ENCODE measurements at places on chromosomes 7 and 10.
A peak's percentile ranks its signal among the peaks of the same experiment; 100 is the strongest.

- no peak for DNase-seq
Observed at GRCh38 chr10:34479520-34480179, 335.4 kb downstream of the PARD3 start.

DNA sequence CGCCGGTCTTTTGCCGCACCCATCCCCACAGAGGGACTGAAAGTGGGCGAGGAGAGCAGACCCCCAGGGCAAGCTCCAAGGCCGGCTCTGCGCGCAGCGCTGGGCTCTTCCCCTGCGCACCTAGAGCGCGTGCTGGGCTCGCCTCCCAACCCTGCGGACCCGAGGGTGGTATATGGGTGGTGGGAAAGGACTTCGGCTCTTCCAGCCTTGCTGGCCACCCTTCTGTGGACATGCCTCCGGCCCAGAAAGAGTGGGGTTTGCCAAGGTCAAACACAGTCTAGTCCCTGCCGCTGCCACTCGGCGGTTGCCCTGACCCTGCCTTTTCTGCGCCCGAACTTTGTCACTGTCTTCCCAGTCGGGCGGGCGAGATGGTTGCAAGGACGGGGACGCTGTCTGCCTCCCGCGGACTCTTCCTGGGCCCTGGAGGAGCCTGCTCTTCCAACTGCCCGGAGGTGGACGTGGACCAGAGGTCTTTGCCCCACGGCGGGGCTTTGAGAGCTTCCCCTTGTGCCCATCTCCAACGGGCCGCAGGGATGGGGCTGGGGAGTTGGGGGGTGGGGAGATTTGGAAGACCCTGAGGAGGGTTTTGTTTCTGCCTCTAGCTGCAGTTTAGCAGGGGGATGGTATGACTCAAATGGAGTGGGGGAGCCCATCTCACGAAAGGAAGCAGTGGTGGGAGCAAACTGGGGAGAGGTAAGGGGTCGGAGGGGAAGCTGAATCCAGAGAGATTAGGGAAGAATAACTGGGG, 1.5 kb downstream of the ADCY1 start:
- DNase-seq, result no peak

GRCh38 chr7:47078241-47078640, 503.7 kb downstream of the TNS3 start:
- DNase-seq, result no peak

DNA sequence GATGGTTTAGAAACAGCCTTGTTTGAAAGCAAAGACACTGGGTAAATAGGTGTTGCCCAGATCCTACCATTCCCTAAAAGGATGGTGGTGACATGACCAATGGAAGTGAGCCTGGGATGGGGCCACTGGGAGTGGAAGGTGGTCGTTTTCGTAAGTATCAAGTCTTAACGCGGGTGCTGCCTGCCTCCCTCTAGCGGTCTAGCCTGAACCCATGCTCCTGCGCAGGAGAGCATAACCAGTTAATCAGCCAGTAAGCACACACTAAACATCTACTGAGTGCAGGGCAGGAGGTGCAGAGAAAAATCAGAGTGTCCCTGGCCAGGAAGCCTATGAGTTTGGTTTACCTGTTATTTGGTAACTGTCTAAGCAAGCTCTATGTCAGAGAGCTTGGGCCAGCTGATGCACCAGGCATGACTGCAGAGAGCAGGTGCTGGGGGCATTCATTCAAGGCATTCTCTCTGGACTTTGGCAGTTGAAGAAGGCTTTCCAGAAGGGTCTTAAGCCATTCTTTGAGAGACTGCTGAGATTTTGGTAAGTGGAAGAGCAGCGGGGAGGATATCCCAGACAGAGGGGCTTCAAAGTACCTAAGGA, 930 bp downstream of the GARIN1A start:
- DNase-seq, result peak; percentile 6

GRCh38 chr7:156943091-156944041, 6.1 kb upstream of the NOM1 start:
- DNase-seq, result no peak

DNA sequence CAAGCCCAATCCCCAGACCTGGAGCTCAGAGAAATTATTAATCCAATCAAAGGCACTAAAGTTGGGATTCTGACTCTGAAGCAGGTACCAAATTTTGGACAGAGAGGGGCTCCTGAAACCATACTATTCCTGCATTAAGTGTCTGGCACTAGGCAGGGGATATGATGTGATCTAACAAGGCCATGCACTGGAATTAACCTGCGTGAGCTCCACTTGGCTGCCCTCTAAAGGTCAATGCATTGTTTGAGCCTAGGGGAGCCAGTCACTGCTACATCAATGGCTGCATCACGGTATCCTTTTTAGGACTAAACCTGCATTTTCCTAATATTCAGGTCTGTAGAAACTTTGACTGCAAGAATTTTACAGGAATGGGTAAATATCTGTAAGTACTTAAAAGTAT, 42.1 kb downstream of the ST8SIA6 start:
- DNase-seq, result no peak

DNA sequence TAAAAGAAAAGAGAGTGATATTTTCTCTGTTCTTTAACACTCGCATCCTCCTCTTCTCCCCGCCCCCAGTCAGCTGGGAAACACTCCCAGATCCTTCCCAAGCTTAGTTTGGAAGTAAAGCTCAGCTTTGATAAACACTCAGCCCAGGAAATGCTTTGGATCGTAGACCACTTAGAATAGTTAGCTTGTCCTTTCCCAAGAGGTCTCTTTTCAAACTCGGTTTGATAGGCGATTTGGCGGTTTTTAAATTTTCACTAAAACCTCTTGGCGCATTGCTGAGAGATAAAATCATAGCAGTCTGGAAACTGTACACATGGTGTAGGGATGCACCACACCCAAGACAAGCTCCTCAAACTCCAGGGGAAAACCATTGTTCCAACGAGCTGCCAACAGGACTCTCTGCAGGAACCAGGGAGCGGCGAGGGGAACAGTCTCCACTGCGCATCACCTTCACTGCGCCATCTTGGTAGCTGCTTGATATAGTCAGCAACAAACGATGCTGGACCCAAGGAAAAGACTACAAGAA, 22.3 kb downstream of the SMURF1 start:
- DNase-seq, result no peak

- no peak for DNase-seq
Observed at GRCh38 chr7:131557652-131558385, 1.4 kb upstream of the PODXL start.

DNA sequence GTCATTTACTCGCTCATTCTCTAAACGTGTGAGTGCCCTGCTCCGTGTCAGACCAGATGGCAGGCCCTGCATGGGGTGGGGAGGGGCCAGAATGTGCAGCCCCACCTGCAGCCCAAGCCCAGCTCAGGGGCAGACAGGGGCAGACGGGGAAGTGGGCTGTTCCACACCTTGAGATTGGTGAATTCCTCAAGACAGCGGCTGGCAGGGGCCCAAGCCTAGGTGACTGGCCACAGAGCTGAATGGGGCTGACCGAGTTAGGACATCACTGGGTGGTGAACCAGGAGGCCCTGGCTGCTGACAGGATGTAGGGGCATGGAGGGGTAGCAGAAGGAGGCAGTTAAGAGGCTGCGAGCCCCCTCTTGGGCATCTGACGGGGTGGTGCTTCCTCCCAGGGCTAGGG, 79.1 kb downstream of the MGMT start:
- DNase-seq, result no peak

DNA sequence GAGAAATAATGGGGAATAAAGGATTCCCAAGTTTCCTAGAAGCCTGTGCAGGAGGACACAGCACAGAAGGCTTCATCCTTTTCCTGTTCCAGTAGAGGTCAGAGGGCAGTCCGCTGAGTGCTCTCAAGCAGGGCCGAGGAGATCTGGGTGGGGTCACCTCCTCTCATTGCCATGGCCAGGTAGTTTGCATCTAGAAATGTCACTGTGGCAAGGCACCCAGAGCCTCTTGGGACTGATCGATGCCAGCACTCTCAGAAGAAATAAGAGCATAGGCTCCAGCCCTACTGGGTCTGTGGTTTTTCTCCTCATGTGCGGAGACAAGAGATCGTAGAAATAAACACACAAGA, 7.9 kb downstream of the NUB1 start:
- no peak for DNase-seq

DNA sequence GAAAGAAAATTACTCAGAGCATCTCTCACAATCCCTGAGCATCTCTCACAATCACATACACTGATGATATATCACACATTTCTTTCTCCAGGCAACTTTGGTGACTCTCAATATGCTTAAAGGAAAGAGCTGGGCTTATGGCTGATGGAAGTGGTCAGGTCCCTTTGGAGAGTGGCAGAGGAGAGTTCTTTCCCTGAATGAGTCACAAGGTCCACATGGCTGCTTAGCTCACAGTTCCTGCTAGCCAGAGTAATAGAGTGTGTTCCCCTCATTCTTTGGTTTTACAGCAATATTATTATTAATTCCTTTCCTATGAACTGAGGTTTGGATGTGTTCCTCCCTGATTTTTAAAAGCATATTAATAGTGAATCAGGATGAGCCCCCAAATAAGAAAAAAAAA, 287.4 kb downstream of the C7orf25 start:
- DNase-seq, result no peak

- DNase-seq, result no peak
Observed at GRCh38 chr7:105926131-105926530, 36.9 kb upstream of the CDHR3 start.

GRCh38 chr10:117933036-117933435, 113.7 kb downstream of the RAB11FIP2 start:
- DNase-seq, result no peak

DNA sequence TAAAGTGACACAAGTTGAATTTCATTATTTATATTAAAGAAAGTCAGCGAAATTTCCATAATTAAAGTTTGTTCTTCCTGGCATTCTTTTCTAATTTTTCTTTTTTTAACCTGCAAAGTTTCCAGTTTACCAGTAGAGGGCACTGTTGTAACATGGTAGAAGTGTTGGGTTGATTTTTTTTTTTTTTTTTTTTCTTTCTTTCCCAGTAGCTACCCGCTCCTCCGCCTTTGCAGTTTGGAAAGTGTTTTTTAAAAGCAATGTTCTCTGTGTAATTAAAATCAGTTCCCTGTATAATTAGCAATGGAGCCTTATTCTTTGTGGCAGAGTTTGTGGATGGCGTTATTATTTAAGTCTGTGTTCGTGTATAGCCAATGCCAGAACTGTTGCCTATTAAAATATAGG, 53.7 kb downstream of the TAF3 start:
- no peak for DNase-seq

DNA sequence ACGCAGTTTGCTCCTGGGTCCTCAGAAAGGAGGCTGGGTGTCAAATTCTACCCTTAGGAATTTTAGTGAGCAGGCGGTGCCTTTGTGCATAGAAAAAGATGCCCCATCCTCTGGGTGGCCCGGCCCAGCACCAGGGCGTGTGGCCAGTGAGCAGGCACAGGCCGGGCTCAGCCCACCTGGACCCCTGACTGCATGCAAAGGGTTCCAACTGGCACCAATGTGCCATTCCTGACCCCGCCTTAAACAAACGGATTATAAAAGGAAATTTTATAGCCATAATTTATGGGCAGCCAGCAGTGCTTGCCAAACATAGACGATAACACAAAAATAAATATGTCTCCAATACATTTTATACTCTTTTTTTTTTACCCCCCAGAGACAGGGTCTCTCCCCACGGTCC, 40.1 kb upstream of the GNA12 start:
- no peak for DNase-seq

- no peak for DNase-seq
Observed at GRCh38 chr10:111080224-111080623, 3.4 kb downstream of the ADRA2A start.

GRCh38 chr10:48700493-48700892, 15.8 kb downstream of the WDFY4 start:
- no peak for DNase-seq

DNA sequence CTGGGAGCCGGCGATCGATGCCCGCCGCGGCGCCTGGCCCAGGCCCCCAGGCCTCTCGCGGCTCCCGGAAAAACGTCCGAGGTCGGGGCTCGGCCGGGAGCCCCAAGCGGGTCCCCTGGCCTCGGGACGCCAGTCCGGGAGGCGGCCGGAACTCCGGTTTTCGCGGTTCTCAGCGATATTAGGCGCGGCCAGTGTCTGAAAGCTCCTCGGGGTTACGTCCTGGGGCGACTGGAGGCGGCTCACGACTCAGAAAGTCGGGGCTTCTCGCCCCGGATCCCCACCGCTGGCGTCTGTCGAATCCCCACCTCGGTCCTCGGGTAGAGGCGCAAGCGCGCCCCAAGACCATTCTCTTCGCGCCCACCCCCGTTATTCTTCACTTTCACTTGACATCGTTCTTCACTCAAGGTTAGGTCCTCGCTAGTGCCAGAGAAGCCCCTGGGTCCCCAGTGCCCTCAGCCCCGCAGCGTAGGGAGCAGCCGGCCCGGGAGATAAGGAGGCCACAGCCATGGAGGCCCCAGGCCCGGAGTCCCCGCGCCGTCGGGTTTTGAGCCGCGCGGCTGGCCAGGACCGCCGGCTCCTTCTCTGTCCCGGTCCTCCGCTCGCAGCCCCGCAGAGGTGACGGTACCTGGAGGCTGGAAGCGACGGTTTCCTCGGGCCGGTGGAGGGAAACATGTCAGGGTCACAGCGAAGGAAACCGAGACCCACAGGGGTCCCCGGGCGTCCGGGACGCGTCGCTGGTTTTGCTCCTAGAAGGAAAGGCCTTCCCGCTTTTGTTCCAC, 35.2 kb upstream of the EBLN1 start:
- peak; percentile 53 for DNase-seq

- DNase-seq, result no peak
Observed at GRCh38 chr7:4663239-4664018, 18.7 kb upstream of the FOXK1 start.

DNA sequence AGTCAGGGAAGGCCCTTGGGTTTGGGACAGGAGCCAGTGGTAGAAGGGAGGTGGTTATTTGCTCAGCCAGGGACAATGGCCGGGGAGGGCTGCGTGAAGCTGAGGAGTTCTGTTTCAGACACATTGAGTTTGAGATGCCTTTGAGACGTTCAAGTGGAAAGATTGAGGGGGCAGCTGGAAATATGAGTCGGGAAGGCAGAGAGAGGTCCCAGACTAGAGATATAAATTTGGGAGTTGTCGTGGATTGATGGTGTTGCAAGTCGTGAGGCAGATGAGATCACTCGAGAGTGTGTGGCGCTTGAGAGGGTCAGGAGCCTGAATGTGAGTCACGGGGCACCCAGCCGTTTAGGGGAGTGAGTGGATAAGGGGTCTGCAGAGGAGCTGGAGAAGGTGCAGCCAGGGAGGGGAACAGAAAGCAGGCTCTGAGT, 73.3 kb downstream of the ZMIZ1 start:
- no peak for DNase-seq

DNA sequence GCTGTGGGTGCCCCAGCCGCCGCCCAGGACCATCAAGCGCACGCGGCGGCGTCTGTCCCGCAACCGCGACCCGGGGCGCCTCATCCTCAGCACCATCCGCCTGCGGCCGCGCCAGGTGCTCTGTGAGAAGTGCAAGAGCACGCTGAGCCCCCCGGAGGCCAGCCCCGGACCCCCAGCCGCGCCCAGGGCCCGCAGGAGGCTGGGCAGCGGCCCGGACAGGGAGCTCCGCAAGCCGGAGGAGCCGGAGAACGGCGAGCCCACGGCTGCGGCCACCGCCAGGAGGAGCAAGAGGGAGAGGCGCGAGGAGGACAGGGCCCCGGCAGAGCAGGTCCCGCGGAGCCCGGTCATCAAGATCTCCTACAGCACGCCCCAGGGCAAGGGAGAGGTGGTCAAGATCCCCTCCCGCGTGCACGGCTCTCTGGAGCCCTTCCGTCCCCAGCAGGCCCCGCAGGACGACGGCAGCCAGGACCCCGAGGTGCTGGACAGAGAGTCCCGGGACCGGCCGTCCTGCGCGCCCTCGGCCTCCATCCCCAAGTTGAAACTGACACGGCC, 8.0 kb downstream of the PWWP2B start:
- no peak for DNase-seq

- no peak for DNase-seq
Observed at GRCh38 chr7:82562716-82563404, 119.3 kb upstream of the CACNA2D1 start.

All from activated naive CD4-positive, alpha-beta T cell treated with Interleukin-2 at 50 U/mL for 16 hours (primary cell).